ENCODE measurements at places on chromosomes 11 and 22. TPM values are rescaled to one million over a fixed set of nuclear protein-coding genes. Genes with fewer than 3 reads are reported as not detected.
A peak's percentile ranks its signal among the peaks of the same experiment; 100 is the strongest.

GRCh38 chr11:33970984-33971466 lies 79.1 kb upstream of the LMO2 start:
- DNase-seq, result peak; percentile 54

GRCh38 chr11:31060880-31061279 lies 308.7 kb downstream of the DCDC1 start:
- no peak for DNase-seq

DNA sequence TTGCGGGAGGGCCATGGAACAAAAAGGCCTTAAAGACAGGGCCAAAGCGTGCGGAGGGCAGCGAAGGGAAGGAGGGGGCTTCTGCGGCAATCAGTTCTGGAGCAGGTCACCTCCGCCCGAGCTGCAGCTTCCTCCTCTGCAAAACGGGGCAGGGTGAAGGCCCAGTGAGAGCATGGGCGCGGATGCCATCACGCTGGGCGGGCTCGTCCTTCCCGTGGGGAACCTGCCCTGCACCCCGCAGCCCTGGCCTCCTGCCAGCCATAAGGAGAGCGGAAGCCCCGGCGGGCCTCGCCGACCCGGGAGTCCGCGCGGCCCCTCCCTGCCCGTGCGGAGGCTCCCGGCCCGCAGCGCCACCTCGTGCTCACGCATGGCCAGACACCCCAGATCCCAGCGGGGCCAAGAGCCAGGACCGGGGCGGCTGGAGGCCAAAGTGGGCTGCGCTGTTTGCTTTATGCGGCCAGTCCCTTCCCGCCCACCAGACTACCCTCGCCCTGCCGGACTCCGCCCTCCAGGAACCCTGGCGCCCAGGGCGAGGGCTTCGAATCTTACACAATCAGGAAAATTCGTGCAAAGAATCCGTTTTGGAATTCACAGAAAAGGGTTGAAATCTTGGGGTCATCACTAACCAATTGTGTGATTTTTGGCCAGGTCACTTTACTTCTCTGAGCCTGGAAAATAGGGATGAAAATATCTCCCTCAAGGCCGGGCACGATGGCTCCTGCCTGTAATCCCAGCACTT lies 16.1 kb downstream of the TSKU start:
- DNase-seq, result peak; percentile 93

- peak; percentile 60 for DNase-seq
Observed at GRCh38 chr11:66317322-66317722, 478 bp upstream of the CD248 start.

STARD10 gene
- polyA plus RNA-seq, result 53.5 TPM

DNA sequence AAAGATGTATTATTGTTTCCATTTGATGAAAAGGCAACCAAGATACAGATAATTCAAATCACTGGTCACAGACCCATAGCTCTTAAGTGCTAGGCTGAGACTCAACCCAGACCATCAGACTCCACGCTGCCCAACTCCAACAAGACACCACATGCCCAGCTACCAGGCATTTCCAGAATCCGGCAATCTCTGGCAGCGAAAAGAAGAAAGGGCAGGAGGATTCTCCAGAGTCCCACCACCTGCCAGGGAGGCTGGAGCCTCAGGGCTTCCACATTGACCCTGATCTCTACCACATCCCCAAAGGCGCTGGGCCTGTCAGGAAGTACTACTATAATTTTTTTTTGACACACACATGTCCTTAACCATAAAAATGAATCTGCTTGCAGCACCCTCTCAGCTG lies 61.4 kb upstream of the ARFGAP3 start:
- no peak for DNase-seq

DNA sequence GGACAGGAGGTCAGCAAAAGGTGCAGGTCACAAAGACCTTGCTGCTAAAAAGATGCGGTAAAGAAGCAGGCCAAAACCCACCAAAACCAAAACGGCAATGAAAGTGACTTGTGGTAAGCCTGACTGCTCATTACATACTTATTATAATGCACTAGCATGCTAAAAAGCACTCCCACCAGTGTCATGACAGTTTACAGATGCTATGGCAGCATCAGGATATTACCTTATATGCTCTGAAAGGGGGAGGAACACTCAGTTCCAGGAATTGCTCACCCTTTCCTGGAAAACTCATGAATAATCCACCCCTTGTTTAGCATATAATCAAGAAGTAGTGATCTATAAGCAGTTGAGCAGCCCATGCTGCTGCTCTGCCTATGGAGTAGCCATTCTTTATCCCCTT lies 45.2 kb upstream of the SLC5A12 start:
- DNase-seq, result no peak

OR5AP2 gene
- polyA plus RNA-seq, result not detected

DNA sequence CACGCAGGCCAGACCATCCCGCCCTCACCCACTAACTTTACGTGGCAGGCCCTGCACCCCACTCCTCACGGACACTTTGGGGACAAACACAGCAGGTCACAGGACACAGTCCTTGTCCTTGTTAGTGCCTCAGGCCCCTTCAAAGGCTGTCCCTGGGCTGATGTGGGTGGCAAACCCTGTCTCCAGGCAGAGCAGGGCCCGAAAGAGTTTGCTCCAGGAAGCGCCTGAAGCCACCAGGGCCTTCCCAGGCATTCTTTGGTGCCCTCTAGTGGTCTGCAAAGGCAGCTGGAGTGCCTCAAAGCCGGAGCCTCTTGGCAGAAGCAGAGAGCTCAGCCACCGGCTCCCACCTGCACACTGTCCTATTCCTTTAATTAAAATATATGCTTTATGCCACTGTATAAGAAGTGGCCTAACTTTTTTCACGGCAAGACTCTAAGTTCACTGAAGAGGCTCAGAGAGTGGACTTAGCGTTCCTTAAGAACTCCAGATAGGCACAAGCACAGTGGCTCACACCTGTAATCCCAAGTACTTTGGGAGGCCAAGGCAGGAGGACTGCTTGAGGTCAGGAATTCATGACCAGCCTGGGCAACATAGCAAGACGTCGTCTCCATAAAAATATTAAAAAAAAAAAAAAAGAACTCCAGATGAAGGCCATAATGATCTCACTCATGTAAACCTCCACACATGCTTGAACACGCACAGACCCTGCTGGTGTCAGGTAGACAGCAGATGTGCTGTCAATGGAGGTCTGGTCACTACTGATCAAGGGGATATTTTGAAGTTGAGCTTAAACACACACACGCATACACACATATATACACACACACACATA lies 11.1 kb downstream of the TXN2 start:
- peak; percentile 89 for DNase-seq

SPDYC gene
- 0.17 TPM for polyA plus RNA-seq

LARGE2 gene
- polyA plus RNA-seq, result 0.46 TPM

SGSM1 gene
- 0.23 TPM for polyA plus RNA-seq

DNA sequence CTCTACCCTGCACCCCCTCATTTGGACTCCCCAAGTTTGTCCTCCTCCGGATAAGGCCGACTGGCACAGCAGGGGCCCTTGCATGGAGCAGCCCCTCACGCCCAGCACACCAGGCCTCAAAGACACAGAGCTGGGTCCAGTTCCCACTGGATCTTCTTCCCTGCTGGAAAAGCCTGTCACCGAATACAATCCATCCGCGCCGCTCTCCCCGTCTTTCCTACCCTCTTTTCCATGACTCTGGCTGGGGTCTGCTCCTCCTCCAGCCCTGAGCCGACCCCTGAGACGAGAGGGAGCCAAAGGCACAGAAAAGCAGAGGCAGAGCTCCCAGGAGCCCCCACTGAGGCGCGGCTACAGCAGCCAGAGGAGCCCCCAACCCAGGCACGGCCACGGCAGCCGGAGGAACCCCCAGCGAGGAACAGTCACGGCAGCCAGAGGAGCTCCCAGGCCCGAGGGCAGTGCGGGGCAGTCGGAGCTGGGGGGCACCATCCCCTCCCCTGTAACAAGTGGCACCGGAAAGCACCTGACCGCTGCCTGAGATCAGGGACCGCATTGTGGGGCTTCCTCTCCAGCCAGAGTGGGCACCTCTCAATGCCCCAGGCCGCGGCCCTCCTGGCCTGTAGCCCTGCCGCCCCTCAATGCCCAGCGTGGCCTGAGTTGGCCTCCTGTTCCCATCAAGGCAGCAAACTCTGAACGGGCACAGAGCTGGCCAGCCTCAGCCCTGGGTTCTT lies 12.0 kb downstream of the ALG12 start:
- no peak for DNase-seq

RIBC2 gene
- polyA plus RNA-seq, result 1.8 TPM

DNA sequence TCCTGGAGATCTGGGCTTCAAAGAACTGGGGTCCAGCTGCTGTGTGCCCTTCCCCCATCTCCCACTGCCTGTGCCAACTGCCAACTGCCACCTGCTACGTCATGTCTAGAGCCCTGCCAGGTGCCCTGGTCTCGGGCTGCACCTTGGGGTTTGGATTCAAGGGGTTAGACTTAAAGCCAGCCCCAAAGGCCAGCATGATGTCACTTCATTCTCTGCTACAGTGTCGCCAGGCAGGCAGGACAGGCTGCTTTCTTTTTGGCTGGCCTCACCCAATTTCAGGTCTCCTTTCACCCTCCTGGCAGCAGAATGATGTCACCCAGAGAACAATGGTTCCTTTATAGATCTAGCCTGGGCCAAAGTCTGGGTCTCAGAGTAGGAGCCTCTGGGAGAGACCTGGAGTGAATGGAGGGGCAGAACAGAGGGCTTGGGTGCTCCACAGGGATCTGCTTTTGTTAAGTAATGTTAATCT lies 79.5 kb upstream of the CRYBB3 start:
- no peak for DNase-seq

SLC6A5 gene
- polyA plus RNA-seq, result 0.06 TPM

DNA sequence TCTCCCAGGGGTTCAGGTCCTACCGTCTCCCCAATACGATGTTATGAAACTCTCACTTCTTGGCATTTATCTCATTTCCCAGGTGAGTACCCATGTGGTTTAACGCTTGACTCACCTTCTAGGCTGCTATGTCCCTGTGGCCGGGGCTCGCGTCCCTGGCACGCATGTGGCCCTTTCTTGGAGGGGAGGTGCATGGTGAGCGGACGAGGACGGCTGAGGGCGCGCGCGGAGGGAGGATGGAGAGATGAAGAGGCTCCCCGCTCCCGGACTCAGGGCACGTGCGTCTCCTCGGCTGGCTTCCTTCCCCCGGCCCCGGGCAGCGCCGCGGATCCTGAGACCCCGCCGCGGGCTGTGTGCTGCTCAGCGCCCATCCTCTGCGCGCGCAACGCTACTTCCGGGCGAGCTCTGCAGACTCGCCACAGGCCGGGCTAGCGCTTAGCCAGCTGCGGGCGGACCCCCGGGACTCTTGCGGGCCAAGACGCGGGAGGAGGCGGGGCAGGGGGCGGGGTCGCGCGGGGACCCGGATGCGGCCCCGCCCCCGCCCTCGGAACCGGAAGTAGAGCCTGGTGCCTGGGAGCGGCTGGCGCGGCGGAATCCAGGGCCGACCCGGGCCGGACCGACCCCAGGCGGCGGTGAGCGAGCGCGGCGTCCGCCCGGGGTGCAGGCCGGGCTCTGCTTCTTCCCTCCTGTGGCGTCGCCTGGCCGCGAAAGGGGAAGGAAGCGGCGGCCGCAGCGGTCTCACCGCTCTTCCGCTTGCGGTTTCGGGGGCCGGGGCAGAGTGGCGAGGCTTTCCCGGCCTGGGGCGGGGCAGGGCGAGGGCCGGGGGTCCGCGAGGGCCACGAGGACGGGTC lies at the start of gene CTTN:
CTTN (plus strand) TSS at position 547 of the 851 bp plus-strand sequence. CDS start 8,769 bp downstream, outside the sequence.
- DNase-seq, result peak; percentile 84

- peak; percentile 67 for DNase-seq
Observed at GRCh38 chr11:45146072-45147016, at the start of gene PRDM11. Gene PRDM11 (plus strand): TSS chr11:45146639. CDS start chr11:45181767, 35,128 bp downstream.

ADM2 gene
- polyA plus RNA-seq, result 0.32 TPM

- DNase-seq, result peak; percentile 4
Observed at GRCh38 chr11:114566276-114566675, 6.6 kb upstream of the NXPE1 start.

MOV10L1 gene
- 0.44 TPM for polyA plus RNA-seq

DNA sequence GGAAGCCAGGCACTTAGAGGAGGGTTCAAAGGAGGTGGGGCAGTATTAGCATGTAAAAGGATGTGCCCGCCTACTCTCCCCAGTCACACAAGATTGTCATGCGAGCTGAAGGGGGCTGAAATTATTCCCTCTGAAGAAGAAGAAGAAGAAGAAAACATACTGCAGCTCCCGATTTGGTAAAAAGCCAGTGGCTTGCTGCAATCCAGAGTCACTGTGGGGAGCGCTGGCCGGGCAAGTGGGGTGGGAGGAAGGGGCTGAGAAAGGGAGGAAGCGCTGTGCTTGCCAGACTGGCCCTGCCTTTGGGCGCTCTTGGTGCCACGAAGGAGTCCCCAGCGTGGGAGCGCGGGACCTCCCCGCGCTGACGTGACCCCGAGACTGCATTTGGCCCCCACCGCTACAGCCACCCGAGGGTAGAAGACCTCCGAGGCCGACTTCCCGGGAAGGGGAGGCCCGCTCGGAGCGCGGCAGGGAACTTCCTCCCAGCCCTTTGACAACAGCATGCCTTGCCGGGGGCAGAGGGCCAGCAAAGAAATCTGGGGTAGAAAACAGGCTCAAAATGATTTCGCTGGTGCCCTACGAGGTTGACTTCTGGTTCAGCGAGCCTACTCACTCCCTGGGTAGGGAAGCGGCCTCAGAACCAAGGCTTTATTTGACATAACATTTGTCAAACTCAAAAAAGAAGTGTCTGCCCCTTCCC lies 906.3 kb downstream of the DLG2 start:
- peak; percentile 10 for DNase-seq

DNA sequence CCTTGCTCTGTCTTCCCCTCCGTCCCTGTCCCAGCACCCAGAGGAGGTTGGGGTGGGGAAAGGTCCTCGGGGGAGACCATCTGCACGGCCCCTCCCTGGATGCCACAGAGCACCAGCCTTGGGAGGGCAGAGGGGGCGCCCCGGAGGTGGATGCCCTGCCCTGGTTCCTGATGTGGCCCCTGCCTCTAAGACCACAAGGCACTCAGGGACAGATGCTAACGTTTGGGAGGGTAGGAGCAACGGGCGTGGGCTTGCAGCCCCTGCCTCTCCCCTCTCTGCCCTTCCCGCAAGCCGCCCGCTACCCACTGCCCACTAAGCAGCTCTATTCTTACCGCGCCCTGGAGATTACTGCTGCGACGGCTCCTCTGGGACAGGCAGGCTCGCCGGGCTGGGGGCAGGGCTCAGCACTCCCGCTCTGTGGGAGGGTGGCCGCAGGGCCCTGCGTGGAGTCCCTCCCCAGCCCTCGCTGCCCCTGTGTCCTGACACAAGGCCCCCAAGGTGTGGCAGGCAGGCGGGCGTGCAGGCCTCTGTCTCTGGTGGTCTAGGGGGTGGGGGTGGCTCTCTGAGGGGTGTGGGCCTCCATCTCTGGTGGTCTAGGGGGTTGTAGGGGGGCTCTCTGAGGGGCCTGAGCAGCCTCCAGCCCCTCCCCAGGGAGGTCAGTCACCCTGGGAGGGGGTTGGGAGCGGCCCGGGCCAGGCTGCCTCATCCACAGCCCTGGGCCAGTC lies 14.9 kb downstream of the BRSK2 start:
- DNase-seq, result no peak

DNA sequence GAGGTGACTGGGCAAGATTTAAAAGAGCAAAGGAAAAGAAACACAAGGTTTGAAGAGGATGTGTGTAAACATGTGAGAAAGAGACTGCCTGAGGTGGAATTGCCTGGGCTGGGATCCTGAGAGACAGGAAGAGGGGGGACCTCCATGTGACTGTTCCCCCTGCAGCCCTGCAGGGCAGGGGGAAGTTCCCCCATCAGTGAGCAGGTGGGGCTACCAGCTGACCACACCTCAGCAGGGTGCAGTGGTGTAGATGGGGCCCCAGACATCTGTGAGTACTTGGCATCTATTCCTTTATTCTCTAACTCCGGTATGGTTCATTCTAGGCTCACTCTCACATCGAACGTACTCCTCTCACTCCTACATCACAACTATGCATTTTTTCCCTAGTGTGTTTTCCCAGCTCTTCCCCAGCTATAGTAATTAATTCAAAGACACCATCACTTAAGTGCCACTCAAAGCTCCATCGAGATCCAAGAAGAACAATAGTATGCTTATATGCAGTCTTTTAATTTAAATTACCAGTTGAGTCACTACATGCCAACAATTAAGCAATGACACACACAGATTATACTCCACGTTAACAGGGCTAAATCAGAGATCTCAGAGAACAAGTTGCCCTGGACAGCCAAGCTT lies 42.7 kb downstream of the LGR4 start:
- DNase-seq, result no peak
